Mucosa of gallbladder (tissue), 1 donor: ENCODE measurements at places on chromosomes 3 and 15.

DNA sequence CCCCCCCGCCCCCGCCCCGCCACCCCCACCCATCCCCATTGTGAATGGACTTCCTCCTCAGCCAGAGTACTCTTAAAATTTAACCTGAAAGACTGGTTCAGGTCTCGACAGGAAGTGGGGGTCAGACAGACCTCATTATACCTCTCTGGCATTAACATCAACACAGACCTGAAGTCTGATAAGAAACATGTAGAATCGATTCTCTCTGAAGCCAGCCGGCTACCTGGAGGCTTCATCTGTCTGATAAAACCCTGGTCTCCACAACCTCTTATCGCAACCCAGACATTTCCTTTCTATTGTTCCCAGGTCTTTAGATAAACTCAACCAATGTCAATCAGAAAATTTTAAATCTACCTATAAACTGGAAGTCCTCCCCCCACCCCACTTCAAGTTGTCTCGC is 42.6 kb downstream of the SLCO2A1 start:
- DNase-seq: no peak

GRCh38 chr3:150757364-150757763 is 5.6 kb downstream of the SIAH2 start:
- no peak for DNase-seq

DNA sequence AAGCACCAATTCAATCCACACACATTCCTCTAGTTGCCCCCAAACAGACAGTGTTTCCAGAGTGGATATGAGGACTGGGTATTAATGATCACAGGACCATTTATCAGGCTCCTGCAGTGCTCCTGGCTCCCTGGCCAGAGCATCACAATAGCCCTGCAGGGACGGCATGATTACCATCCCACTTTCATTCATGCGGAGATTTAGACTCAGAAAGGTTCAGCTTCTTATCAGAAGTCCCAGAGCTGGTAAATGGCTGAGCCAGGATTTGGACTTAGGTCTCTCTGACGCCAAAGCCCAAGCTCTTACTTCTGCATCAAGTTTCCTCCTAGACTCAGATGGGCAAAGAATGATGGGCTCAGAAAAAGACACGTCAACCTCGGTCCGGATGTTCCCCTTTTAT is 2.9 kb upstream of the EPHB3 start:
- DNase-seq: no peak

- no peak for DNase-seq
Observed at GRCh38 chr3:186476541-186476940, 67.6 kb downstream of the CRYGS start.

DNA sequence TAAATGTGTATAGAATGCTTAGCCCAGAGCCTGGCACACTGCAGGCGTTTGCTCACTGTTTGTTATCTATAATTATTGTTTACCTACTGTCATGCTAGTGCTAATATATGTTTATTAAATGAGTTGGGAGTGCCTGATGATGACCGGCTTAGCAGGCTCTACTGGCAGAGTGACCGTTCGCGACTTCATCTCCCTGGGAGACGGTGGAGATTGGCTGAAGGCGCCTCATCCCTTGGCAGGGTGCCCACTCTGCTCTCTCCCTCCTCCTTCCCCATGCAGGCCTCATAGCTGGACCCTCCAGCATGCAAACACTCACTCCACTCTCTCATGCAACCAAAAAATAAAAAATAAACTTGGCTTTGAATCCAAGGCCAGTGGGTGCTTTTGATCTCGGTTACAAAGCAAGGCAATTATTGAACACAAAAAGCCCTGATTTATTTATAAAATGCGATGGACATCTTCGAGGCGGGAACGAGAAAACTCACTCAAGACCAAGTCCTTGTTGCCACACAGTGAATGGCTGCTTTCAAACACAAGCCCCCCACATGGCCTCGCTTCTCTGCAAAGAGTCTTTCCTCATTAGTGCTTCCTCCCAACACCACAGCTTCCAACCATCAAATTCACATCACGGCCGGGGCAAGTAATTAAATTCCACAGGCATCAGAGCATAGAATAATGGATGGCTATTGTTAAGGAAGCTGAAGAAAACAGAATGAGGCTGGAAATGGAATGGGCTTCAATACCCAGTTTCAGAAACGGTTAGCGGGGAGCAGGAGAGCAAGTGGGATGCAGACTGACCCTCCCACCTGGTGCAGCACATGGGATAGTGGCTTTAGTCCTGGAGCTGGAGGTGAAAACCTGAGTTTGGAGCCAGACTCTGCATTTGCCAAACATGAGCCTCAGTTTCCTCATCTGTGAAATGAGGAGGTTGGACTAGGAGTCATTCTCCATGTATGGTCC is 135.7 kb upstream of the RAD18 start:
- DNase-seq: no peak

- DNase-seq: no peak
Observed at GRCh38 chr3:72256716-72257115, 471.8 kb upstream of the PROK2 start.

DNA sequence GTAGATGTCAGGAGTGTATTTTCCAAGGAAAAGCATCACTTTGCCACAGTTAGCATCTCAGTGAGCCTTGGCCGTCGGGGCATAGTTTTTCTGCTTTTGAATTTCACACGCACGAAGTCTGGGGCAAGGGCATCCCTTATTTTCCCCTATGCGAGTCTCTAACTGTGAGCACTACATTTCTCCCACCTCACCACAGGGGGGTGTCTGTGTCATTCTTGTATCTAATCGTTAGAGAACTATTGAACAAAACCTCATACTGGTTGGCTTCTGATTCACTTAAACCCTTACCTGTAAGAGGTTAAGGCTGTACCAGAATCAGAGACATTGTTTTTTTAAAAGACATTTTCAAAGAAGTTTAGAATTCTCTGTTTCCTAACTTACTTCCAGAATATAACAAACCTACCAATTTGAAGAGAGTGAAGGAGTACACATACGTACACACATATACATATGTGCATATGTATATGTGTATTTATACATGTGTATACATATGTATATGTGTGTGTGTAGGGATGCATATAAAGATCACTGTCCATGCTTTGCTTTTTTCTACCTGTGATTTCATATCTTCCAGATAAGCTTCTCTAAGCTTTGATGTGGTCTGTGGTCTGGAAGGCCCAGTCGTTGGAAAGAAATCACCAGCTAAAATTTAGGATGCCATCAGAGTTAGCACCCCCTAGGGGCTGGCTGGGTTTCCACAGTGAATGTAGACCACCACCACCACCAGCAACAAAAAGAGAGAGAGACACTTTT is 49.4 kb downstream of the MYZAP start:
- DNase-seq: no peak

- DNase-seq: no peak
Observed at GRCh38 chr3:83807511-83807910, 1151.3 kb upstream of the CADM2 start.

DNA sequence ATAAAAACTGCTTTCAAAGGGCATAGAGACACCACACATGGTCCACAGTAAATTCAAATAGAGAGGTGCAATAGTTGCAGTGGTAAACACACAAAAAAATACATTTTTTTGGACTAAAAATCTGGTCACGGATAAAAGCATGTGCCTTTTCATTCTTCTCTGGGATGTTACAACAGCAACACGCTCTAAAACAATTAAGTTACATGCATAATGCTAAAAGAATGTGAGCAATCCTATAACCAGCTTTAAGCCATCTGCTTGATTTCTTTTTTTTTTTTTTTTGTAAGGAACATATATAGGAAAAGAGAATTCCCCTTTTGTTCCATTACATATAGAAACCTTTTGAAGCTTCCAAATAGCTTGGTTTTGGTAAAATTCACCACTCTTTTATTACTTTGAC is 20.0 kb downstream of the WNT5A start:
- DNase-seq: no peak

- DNase-seq: no peak
Observed at GRCh38 chr15:59994888-59995557, 9.1 kb upstream of the FOXB1 start.

- no peak for DNase-seq
Observed at GRCh38 chr3:106635271-106635670, 742.0 kb upstream of the CCDC54 start.

DNA sequence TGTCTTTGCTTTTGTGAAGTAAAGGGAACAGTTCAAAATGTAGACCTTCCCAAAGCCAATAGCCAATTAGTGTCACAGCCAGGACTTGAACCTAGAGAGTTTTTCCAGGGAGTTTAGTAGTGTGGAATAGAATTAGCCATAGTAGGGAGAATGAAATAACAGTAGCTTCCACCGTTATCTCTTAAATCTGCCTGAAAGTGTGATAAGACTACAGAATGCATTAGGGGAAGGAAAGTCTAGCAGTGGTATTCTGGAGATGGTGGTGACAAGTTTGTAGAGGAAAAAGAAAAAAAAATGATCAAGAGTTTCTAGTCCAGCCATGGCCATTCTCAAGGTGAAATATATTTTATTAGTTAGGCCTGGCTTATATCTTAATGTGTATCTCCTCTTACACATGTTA is 13.8 kb downstream of the ATP11B start:
- no peak for DNase-seq

DNA sequence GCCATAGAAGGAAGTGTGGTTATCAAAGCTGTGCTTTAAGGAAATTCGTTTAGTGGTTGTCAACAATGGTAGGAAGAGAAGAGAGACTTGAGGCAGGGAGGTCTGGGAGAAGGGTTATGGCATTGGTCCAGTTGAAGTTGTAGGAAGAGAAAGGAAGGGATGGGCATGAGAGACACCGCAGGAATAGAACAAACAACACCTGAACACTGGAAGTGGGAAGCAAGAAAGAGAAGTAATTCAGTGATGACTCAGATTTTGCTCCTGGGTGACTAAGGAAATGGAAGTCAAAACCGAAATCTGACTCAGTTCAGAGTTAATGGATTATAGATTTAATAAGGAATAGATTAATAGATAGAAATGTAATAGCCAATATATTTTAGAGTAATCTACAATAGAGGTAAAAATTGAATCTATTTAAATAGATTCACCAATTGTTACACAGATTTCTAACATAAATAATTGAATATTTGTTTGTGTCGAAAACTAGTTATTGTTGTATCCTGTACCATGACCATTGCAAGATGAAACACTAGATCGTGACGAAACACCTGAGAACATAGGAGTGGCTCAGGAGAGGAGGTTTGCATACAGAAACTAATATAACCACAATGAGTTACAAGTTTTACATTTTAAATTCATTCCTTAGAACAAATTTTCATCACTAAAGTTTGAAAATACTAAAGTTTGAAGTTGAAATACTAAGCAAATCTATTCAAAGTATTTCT is 36.0 kb downstream of the THBS1 start:
- DNase-seq: no peak

DNA sequence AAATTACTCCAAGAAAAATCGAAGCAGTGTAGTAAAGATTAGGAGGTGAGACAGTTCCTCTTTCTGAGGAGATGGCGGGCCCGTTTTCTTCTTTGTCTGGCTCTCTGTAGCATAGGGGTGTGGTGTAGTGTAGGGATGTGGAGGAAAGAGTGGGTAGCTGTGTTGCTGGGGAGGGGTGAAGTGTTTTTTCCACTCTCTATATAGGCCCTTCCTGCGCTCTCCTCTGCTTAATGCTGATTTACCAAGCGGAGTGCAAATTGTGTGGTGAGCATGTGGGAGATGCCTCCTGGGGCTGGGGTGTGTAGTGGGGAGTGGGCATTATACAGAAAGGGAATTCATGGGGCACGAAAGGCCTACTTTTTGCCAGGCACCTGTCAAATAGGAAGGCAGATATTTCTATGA is 94.9 kb downstream of the ST6GAL1 start:
- no peak for DNase-seq

DNA sequence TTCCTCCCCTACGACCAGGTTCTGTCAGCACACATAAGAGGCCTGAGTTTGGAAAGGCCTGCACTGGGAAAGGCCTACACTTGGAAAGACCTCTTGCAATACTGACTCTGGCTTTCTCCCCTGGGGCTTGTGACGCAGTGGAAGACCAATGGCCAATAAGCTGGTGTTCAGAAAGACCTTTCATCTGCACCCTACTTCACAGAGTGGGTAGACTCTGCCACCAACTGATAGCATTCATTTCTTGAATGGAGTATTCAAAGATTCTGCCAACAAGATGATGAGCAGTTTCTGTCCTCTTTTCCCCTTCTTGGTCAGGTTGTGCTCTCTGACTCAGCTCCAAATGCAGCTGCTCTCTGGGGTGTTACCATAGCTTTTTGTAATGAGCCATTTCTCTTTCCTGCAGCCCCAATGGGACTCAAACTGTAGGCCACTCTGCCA is 48.8 kb downstream of the TIPARP start:
- DNase-seq: no peak

GRCh38 chr3:135017003-135017893 is 222.2 kb downstream of the EPHB1 start:
- no peak for DNase-seq

DNA sequence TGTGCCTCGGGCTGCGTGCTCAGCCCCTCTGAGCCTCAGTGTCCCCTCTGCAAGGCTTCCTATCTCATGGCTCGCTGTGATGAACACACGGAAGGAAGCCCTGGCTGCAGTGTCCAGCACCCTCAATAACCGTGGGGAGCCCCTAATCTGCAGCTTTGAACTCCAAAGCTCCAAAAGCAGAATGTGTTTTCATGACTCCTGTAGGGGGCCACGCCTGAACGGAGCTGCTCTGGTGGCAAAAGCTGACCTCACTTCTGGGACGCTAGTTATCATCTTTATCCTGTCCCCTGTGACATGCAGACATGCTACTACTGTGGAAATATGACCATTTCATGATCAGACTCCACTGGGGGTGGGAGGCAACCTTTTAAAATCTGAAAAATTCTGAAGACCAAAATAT is 98.8 kb downstream of the SEC22A start:
- no peak for DNase-seq

- no peak for DNase-seq
Observed at GRCh38 chr3:7917443-7918151, 584.0 kb upstream of the LMCD1 start.

DNA sequence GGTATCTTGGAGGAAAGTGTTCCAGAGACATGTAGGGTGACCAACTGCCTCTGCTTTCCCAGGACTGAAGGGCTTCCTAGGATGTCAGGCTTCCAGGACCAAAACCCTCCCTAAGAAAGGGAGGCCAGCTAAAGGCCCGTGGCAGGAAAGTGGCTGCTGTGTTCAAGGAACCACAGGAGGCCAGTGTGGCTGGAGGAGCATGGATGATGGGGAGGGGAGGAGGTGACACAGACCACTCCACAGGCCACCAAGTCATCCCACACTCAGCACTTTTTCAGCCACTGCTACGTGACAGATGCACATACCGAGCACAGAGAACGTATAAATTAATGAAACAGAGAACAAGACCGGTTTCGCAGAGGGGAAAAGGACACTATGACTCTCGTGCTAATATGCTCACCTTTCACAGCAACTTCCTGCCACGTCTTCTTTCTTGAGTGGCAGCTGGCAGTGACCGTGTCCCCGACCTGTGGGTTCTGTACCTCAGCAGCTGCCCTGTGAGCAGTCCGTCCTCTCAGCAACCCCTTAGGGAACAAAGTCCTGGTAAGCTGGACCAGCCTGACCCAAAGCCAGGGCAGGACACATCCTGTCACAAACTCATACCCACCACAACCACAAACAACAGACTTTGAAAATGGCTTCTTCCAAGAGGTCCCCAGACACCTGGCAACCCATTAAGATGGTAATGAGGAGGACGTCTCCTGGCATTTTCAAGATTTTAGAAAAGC is 244.7 kb downstream of the VPS13C start:
- DNase-seq: no peak

GRCh38 chr15:37246065-37246464 is 145.7 kb upstream of the MEIS2 start:
- DNase-seq: no peak
